ENCODE measurements at places on chromosomes 4 and X.

DNA sequence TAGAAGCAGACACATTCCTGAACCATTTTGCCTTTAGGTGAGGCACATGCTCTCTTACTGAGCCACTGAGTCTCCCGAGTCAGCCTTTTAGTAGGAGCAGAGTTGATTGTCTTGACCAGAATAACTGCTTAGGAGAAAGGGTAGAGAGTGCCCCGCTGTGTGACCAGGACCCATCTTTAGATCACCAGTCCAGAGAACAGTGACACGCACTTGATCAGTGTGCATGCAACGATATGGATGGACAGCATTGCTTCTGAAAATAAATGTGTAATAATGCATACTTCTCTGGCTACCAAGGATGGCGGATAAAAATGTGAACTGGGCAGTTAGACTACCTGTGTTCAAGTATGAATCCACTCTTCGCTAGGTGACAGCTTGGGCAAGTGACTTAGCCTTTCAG lies 897.7 kb downstream of the TRIML1 start:
- no peak for DNase-seq

DNA sequence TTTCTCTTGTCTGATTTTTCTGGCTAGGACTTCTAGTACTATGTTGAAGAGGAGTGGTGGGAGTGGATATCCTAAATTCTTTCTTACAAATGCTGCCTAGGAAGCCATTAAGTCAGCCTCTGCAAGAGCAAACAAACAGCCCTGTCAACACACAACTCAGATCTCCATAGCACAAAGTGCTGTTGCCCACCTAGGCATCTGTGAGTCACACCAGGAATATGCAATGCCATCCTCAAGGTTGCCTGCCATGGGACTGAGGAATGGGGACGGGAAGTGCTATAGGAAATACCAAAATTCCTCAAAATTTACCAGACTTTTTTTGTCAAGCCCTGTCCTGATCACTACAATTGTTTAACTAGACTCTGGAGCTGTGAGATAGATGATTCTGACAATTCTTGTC lies 466.9 kb downstream of the FSTL5 start:
- DNase-seq = no peak

DNA sequence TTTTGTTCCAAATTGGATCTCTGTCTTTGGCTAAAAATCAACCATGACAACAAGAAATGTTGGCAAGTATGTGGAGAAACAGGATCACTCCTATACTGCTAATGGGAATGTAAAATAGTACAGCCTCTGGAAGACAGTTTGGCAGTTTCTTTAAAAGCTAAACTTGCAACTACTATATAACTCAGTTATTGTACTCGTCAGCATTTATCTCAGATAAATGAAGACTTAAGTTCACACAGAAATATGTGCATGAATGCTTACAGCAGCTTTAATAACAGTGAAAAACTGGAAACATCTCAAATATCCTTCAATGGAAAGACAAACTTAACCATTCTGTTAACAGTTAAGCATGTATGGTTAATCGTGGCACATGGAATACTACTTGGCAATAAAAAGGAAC lies 15.4 kb upstream of the HAND2 start:
- DNase-seq = no peak

DNA sequence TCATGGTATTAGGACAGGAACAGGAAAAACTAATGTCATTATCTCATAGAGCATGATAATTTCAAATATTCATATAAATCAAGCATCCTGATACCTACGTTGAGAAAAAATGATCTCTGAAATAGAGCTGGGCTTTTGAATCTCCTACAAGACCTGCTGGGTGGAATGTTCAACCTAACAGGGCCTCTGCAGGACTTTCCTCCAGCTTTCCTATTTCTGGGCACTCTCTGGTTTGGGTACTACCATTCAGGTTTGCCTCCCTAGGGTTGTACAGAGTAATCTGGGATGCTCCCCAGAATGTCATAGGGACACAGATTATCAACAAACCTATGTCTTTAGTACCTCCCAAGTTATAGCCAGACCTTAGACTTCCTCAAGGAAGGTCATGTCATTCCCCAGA lies 108.9 kb downstream of the CDS1 start:
- no peak for DNase-seq
